ENCODE measurements at places on chromosomes 2 and 18.

GRCh38 chr2:56933976-56934375 lies 750.2 kb downstream of the CCDC85A start:
- DNase-seq = no peak

- no peak for DNase-seq
Observed at GRCh38 chr18:29157905-29158304, 981.0 kb upstream of the CDH2 start.

GRCh38 chr2:165112133-165112573 lies 91.7 kb downstream of the SCN3A start:
- no peak for DNase-seq

DNA sequence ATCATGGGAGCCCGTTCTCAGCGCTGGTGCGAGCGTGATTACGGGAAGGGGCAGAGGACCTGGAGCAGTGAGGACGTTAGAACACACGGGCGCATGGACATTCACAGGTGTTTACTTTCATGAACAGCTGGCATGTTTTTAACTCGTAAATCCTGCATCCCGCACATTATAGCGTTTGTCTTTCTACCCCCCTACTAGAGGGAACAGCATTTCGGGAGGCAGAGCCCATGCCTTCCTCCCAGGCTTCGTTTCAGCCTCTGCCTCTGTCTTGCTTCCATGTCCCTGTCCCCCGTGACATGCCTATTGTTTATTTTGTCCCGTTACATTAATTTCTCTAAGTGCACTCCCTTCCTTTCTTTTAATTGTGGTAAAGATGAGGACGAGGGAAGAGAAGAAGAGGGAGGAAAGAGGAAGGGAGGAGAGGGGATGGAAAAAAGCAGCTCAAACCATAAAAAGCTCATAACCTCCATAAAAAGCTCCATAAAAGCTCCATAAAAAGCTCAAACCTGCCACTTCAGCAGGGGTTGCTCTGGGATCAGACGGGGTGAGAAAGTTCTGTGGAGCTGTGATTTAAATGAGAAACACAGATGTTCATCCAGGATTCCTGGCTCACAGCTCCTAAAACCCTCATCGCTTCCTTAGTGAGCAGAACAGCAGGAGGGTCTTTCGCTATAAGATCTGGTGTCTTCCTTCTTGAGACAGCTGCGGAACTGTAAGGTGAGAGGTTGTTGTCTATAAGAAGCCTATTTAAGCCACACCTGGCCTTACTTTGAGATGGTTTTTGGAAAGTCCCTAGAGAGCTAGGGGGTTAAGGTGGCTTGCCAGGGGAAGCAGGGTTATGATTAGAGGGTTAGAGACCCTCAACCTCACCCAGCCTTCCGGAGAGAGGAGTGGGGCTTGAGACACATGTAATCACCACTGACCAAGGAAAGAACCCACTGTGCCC lies 66.6 kb upstream of the SNTG2 start:
- DNase-seq = no peak

DNA sequence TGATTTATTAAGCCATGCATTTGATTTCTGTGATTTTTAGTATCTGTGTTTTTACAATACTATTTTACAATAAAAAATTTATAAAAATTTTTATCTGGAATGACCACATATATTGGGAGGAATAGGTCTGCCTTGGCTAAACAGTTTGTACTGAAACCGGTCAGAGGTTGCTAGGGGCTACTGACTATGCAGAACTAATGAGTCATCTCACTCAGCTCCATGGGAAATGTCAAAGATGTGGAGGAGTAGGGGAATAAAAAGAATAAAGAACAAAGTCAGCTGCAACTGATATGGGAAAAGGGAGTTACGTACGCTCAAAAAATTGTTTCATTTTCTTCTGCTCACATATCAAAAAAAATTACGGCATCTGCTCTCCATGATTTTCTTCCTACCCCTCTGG lies 8.6 kb upstream of the TMEM163 start:
- no peak for DNase-seq

- no peak for DNase-seq
Observed at GRCh38 chr2:31327505-31327904, 87.0 kb downstream of the XDH start.

DNA sequence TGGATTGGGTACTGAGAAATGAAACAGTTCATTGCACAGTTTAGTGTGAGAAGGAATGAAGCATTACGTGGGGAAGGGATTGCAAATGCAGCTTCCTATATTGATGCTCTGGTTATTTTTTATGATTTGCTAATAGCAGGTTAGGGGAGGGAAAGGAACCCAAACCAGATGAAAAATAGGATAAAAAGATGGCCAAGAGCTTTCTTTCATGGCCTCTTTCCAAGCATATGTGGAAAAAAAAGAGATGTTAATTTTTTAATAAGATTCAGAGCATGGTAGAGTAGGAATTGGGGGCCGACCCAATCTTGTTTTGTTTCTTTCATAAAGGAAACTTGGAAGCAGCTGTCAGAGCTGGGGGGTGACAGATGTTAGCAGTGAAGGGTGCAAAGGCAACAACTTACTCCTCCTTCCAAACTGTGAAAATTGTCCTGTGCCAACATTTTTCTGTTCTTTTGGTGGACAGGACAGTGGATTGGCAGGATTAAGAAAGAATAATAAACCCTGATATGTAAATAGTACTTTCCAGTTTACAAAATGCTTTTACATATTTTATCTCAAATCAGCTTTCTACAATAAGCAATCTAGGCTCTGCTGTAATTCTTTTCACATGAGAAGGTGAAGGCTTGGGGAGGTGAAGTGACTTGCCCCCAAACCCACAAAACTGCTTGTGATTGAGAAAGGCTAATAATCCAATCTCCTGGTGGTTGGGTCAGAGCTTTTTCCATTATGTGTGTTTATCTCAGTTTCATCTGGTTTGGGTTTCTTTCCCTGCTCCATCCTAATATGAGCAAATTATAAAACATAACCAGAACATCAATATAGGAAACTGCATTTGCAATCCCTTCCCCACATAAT lies 270.1 kb downstream of the ETAA1 start:
- DNase-seq = no peak

DNA sequence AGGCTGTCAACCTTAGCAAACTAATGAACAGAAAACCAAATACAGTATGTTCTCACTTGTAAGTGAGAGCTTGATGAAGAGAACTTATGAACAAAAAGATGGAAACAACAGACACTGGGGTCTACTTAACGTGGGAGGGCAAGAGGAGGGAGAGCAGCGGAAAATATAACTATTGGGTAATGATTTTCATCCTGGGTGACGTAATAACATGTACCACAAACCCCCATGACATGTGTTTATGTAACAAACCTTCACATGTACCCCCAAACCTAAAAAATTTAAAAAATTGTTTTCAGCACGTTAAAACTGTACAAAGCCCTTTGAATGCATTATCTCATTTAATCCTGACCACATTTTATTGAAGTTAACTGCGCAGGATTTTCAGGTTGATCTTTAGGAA lies 64.9 kb upstream of the RBMS1 start:
- DNase-seq = no peak

- no peak for DNase-seq
Observed at GRCh38 chr18:56097621-56098020, 509.6 kb upstream of the TCF4 start.

DNA sequence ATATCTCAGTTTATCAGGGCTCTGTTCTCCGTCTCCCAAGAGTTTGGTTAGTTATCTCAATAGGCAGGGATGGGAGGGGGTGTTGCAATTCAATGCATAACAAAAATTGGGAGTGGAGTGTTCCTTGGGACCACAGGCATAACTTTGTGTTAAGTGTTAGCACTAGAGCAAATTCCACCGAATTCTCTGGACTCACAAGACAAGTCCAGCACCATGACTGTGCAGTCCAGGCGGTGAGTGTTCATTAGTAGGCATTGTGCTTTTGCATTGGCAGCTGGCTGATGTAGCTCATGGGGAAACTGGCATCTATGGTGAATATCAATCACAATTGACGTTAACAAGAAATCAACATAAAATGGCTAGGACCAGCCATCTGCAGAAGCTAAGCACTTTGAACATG lies 79.0 kb upstream of the CABLES1 start:
- DNase-seq = no peak

DNA sequence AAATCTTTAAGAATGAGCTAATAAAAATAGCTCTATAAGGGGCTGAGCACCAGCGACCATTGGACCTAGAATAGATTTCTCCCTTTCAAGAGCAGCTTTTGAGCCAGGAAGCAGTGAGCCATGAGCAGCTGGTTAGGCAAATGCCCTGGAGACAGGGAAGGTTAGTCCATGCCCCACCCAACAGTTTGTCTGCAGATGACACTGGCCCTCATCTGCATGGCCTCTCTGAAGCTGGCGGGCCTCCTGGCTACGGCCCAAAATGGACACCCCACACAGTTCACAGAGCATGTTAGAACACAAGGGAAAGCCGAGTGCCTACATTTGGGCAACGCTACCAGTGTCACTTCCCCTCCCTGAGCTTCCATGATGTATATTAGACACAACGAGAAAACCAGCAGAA lies 201.1 kb downstream of the MGAT5 start:
- no peak for DNase-seq

GRCh38 chr2:207330912-207331311 lies 165.2 kb upstream of the KLF7 start:
- DNase-seq = no peak

DNA sequence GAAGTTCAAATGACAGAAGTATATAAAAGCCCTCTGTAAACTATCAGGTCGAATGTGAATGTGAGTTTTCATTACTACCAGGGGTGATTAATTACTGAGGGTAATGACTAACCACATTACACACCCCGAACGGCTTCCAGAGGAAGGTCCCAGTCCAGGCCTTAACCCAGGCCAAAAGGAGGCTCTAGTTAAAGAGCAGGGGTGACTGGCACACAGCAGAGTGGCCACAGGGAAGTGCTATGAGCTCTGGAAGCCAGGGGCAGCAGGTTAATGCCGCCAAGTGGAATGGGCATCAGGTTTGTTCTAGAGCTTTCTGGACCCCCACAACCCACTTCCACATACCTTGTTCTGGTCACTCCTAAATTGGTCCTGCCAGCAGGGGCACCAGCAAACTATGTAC lies 87.7 kb downstream of the BCL11A start:
- no peak for DNase-seq

GRCh38 chr18:55115606-55116005 lies 156.3 kb upstream of the CCDC68 start:
- no peak for DNase-seq

DNA sequence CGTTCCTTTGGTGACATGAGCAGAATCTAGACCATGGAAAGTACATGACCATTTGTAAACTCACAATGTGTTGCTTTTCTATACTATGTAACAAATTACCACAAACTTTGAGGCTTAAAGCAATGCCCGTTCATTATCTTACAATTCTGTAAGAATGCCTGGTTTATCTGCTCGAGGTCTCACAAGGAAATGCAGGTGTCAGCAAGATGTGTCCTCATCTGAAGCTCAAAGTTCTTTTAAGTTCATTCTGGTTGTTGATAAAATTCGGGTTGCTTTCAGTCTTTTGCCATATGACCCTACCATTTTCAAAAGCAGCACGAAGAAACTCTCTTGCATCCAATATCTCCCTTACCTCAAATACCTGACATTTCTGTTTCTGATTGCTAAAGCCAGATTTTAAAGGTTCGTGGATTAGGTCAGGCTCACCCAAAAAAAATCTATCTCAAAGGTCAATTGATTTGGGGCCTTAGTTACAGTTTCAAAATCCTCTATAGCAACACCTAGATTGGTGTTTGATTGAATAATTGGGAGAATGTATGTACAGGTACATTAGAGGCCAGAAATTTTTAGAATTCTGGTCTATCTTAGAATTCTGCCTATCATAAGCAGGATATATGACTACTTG lies 125.9 kb downstream of the TMEM131 start:
- peak; percentile 14 for DNase-seq

DNA sequence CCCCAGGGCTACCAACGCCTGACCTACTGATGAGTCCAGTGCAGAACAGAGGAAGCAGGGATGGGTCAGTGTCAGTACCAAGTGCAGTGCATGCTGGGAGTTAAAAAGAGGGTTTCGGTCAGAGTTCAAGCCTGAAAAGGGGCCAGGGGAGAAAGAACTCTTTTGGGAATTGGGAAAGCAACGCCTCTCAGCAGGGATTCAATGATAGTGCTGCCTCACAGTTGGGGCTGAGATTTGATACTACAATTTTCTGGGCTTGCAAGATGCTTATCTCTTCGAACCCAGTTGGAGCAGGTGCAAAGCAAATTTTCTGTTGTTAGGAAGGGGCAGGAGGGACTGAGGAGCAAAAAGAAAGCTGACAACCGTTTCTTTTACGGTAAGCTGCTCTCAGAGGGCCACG lies 82.6 kb downstream of the CERKL start:
- DNase-seq = no peak

GRCh38 chr18:22018366-22018765 lies 151.0 kb upstream of the GATA6 start:
- no peak for DNase-seq

DNA sequence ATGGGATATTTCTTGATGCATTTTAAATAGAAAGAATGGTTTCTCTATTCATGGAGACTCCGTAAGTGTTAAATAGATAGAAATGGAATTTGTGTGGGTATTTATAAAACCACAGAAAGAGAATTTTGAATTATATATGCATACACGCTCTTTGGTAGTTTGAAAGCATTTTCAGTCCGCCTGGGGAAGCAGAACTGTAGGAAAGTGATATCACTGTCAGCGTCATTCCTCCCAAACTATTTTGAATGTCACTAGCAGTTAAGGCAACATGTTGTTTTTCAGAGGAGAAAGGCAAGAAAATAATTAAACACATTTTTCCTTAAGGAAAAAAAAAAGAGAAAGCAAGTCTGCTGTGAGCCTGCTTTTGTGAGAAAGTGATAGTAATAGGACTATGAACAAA lies 8.7 kb upstream of the ERMN start:
- no peak for DNase-seq

DNA sequence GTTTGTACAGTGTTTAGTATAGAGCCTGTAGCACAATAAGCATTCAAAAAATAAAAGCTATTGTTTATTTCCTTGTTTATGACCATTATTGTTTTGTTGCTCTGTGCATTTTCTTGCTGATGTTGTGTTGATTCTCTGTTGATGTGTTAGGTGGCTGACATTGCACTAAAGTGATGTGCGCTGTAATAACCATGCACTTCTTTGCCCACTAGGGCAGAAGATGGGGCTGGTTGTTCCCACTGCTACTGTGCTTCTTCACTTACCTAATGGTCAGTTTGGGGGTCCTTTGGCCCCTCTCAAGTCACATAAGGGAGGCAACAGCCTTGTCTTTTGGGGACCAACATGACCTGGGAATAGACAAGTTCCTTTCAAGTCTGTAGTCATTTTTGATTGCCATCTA lies 6.0 kb downstream of the SCG2 start:
- DNase-seq = no peak

DNA sequence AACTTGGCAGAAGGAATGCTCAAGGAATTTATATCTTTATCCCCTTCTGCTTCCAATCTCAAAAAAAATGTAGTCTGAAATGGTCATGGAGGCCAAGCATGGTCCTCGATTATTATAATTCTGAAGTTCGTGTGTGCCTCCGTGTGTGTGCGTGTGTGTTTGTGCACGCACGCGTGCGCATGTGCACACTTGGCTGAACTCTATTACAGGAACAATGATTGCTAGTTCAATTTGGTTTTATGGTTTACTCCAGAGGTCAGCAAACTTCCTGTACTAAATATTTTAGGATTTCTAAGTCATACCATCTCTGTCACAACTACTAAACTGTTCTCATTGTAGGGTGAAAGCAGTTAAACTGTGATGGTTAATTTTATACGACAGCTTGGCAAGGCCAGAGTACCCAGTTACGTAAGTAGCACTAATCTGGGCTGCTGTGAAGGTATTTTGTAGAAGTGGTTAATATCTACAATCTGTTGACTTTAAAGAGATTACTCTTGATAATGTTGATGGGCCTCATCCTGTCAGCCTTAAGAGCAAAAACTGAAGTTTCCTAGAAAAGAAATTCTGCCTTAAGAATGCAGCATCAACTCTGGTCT lies 5.8 kb upstream of the MARCHF7 start:
- DNase-seq = no peak

Measured in C1 segment of cervical spinal cord (tissue), 14 donors.